Activated CD4-positive, alpha-beta T cell treated with anti-CD3 and anti-CD28 coated beads, Interleukin-2, amount 50 U/mL, for 1 hour (primary cell): ENCODE measurements at places on chromosomes 7 and 10.
A peak's percentile ranks its signal among the peaks of the same experiment; 100 is the strongest.

DNA sequence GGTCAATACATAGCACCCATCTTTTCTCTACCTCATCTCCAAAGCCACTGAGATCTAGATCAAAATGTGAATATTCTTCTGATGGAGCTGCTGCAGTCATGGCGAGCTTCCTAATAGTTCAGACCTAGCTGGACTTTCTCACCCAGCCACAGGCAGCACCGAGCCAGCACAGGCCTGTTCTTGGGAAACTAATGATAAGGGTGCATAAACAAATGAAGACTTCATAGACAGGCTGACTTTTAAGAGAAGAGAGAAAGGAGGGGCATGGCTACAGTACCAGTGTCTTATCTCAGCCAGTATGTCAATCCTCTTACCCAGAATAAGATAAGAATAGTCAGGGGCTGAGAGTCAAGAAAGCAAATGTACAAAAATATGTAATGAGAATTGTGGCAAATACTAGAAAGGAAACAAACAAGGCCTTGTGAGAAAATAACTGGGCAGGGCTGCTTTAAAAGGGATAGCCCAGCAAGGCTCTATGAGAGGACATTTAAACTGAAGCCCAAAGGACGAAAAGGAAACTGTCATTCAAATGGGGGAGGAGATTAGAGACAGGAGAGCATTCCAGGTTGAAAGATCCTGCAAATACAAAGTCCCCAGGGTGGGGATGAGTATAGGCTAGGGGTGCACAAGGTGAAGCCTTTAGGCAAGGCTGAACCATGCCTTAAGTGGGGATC lies 21.8 kb upstream of the CDK14 start:
- no peak for DNase-seq

GRCh38 chr10:1626835-1627234 lies 110.5 kb downstream of the ADARB2 start:
- DNase-seq = no peak

DNA sequence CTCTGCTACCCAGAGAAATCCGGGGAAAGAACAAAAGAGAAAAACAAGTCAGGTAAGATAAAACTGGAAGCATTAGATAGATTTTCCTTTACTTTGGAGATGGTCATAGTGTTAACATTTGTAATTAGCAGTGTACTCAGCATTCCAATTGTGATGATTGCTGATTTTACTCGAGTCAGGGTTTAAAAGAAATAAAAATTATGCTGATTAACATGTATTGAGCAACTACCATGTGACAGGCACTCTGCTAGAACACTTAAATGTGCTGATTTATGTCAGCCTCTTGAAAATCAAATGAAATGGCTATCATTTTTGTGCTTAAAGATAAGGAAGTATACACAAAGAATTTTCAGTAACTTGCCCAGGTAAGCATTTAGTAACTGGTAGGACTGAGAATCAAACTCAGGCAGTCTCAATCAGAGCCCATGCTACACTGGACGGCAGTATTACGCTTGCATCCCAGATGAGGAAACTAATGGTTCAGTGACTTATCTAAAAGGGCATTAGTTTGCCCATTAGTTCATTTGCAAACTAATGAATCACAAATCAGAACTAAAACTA lies 735.1 kb upstream of the SORCS1 start:
- no peak for DNase-seq

GRCh38 chr7:134902058-134902457 lies 84.2 kb upstream of the AGBL3 start:
- DNase-seq = no peak

DNA sequence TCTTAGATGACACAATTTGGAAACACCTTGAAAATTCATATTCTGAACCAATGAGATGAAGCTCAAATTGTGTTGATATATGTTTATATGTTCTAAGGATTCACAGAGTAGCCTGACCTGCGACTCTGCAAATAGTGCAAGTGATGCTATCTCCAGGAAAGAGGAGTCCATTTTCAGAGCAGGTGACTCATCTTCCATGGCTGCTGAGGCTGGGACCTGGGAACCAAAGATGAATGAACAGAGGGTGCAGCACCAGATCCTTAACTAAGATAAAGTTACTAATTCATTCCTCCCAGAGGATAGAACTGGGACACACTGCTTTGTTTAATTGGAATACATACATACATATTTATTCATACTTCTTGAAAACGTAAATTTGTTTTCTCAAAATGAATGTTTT lies 240.6 kb upstream of the SEMA3C start:
- no peak for DNase-seq

DNA sequence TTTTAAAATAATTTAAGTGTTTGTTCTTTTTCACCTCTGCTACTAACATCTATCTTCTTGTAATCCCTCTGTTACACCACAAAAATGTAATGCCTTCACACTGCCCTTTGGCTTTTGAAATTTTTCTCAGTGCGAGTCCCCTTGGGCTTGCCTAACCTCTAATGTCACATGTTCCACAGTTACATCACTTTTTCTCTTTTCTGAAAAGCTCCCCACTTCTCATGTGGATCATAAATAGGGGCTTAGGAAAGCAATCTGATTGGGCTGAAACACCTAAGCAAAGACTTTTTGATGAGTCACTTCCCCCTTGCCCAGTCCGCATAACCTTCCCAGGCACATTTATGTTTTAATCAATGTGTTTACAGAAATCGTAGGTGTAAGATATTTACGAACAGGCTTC lies 288.2 kb downstream of the IPMK start:
- no peak for DNase-seq

DNA sequence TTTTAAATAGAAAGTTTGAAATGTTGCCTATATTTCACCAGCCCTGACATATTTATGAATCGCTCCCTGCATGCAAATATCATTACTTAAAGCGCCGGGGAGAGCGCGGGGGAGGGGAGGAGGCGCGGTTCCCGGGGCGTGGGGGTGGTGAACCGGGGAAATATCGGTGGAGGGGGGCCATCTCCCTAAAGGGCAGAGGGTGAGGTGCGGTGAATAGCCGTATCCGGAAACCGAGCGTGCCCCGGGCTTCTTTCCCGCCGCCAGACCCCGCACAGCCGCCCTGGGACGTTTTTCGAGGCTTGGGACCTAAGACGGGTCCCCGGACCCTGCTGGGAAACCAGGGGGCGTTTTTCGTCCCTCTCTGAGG lies 6.9 kb upstream of the ZNF503 start:
- no peak for DNase-seq

DNA sequence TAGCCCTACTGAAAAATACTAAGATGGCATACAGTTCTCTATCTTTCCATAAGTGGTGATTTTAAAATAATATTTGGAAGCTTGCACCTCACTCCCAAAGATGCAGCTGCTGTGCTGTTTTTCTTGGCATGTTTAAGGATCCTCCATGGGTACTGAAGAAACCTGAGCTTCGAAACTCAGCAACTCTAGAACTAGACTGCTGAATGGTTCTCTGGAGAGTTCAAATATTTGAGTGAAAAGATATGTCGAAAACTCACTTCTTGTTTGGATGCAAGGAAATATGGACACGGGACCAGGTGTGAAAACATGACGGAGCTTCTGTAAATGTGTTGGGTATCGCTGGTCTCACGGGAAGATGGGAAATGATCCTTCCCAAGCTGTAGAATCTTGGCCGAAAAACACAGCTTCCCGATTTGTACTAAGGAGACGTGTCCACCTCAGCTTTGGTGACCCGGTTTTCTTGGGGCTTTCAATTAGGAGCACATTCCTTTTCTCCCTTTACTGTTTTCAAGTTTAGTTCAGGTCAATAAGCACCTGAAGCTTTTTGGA lies 543.8 kb upstream of the NRP1 start:
- DNase-seq = no peak

DNA sequence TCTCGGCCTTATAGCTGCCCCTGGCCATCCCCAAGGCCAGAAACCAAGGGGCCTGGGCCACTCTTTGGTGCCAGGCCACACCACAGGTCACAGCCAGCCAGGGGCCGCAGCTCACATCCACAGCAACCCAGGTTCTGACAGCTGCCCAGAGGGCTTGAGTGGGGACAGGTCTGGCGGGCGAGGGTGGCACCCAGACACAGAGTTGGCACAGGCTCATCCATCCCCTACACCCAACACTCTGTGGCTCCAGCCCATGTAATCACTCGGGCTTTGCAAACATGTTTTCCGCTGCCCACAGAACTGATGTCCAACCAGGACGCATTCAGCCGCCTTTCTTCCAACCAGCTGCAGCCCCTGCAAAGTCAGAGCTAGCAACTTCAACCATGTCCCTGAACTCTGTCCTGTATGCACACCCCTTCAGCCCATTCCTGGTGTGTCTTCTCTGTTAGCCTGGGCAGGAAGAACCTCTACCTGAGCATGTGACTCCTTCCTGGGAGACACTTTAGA lies 57.7 kb upstream of the PPP2R2D start:
- no peak for DNase-seq

- DNase-seq = no peak
Measured at GRCh38 chr10:85600026-85600743, 766.4 kb downstream of the GRID1 start.

- DNase-seq = peak; percentile 27
Measured at GRCh38 chr10:112375721-112376395, 1.9 kb downstream of the ACSL5 start.

DNA sequence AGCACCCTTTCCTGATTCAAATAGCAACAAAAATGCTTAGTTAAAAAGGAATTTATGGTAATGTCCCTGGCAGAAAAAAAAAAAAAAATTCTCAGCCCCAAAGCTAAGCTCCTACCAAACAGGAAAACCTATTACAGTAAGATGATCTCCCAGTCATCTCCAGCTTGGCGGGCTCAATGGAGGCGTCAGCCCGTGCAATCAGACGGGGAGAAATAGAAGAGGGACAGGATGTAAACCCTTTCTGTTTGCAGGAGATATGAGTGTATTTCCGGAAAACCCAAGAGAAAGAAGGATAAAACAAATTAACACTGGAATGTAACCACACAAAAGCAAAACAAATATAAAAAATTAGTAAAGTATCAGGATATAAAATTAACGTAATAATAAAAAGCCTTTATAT lies 242.8 kb downstream of the TCERG1L start:
- no peak for DNase-seq

DNA sequence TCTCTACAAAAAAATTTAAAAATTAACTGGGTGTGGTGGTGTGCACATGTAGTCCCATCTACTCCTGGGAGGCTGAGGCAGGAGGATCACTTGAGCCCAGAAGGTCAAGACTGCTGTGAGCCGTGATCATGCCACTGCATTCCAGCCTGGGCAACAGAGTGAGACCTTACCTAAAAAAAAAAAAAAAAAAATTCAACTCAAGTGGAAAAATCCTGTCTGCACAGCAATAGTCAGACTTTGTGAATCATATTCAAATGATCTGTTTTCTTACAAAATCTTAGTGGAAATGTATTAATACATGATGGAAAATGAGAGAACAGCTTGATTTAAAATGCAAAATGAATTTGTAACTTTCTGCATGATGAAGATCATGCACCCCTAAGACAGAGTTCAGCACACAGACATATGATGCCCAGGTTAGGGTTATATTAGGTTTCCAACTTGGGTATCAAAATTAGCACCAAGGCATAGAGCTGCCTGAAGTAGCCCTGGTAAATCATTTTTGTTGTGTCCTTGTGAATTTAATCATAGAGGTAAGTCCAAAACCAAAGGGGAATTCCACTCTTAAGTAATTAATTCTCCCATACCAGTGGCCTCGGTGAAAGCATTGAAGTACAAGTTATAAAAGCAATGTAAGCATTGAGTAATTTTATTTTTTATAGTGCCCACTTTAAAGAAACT lies 93.8 kb downstream of the ADD3 start:
- no peak for DNase-seq

- DNase-seq = no peak
Measured at GRCh38 chr10:78305311-78305710, 271.6 kb downstream of the RPS24 start.

GRCh38 chr7:19111474-19112273 lies 5.8 kb downstream of the TWIST1 start:
- DNase-seq = no peak
